K562 (cell line): ENCODE measurements at places on chromosomes 6 and 20.

GRCh38 chr20:54156522-54156921 is 17.3 kb downstream of the CYP24A1 start:
- DNase-seq = no peak

DNA sequence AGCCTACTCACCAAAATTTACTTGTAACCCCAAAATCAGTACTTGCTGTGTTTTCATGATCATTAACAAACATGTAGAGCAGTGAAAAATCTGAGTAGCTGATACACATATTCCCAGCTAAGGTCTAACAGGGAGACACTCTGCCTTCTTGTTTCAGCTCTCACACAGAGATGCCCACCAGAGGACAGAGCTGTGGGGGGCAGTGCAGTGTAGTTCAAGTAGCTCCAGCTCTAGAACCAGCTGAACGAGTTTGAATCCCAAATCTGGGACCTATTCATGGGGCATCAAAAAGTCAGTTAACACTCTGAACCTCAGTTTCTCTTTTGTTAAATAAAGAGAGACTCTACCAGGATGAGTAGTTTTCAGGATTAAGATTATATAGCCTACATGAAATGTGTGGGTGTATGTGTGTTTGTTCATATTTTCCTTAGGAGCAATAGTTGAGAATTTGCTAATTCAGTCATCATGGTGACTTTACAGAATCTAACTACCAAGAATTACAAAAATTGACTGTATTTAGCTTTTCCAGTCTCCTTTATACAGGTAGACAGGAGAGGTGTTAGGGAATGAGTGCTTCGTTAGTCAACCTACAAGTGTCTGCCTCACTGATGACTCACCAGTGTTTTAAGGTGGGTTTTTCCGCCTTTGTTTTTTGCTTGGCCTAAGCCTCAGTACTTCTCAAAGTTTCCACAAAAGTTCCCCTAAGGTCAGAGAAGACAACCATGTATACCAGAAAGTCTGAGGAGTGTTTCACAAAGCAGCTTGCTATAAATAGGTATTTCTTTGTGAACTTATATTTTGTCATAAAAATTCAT is 164.0 kb upstream of the RUNX2 start:
- DNase-seq = no peak

- peak; percentile 14 for DNase-seq
These were observed 10.4 kb upstream of the CALHM5 start for GRCh38 chr6:116500969-116501433.

DNA sequence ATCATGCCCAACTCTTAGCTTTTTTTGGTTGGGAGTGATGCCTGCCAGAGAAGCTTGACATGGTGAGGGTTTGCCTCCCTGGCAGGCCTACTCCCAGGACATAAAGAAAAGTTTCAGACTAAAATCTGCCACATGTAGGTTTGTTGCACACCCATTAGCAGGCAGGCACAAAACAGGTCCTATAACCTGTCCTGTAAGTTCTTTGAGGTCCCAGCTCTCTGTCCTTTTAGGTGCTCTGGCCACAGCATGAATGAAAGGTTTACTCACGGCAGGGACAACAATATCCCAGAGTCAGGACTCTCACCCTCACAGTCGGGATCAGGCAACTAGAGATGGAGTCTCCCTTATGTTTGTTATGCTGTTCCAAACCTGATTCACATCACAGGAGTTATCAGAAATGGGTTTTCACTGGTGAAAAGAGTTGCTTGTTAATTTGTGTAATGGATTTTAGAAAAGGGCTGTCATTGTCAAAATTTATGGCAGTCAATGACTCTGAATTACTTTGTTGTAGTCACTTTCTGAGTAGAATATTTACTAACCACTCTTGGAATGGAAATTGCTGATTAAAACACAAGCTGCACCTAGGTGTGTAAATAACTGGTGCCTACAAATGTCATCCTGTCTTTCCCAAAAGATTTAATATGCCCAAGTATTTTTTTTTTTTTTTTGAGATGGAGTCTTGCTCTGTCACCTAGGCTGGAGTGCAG is 5.8 kb upstream of the SRPK1 start:
- DNase-seq = no peak

DNA sequence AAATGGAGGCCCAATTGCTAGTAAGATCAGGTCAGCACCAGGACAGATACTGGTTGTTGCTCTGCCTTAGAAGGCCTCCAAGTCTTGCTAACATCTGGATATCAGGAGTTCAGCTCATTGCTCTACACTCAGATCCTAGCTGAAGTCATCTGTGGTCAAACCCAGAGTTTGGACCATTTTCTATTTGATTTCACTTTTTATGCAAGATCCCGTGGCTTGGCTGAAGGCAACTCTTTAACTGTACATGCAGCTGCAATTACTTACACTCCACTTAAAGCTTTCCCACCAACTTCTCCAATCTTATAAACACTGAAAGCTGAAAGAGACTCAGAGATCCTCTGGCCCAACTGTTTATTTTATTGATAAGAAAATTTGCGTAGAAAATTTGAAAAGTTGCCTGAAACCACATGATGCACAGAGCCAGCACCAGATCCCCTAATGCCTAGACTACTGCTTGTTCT is 2.7 kb downstream of the SLC17A2 start:
- DNase-seq = no peak

DNA sequence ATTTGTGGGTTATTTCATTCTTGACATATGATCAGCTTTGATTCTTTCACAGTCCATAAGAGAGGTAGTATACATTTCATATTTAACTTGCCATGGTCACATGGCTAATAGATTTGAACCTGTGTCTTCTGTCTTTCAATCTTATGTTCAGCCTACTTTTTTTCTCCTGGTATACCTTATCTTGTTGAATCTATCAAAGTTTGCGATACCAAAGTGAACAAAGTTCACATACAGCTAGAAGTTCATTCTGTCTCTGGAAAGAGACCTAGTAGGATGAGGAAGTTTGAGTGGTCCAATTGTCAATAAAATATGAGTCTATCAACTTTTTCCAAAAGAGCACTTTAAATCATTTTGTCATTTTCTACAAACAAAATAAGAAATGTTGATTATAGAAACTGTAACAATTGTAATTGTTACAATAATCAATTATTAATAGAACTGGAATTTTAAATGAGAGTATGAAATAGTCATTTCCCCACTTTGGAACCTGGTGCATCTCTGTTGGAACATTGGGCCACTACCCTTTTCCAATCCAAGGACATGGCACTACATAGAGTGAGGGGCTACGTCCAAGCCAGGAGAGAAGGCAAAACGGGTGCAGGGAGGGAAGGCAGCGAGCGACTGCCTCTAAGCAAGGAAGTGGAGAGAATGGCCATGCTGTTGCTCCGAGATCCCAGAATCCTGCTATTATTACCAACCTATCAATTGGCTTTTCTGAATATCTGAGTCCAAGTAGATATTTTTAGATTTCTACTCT is 194.2 kb upstream of the FOXQ1 start:
- DNase-seq = no peak

- DNase-seq = no peak
These were observed 9.0 kb upstream of the HDAC2 start for GRCh38 chr6:113979937-113980336.

GRCh38 chr6:7642791-7643190 is 52.8 kb downstream of the SNRNP48 start:
- DNase-seq = no peak

DNA sequence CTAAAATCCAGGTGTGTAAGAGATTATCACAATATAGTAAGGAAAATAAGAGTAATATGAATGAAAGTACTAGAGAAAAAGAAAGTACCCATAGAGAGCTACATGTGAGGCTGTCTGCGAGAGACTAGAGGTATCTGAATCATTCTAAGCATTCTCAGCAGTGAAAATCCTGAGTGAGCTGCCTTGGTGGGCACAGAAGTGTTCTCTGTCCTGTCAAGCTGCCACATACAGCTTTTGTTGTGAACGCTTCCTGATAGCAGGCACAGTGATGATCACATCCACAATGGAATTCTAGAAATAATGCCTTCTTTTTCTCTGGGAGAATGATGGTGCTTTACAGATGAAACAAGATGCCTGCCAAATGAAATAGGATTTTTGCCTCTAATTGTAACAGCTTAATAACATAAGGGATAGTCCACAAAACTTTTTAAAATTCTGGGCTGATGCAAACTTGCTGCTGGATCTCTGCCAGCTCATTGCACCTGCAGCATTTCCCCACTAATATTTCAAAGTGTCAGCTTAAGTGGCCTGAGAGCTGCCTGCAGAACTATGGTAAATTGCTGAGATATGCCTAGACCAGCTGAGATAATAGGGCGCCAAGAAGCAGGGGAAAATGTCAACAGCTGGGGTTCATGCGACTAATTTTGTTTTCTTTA is 620.5 kb downstream of the DOK5 start:
- no peak for DNase-seq

- DNase-seq = no peak
These were observed 6.3 kb downstream of the GABRR2 start for GRCh38 chr6:89308525-89309395.

DNA sequence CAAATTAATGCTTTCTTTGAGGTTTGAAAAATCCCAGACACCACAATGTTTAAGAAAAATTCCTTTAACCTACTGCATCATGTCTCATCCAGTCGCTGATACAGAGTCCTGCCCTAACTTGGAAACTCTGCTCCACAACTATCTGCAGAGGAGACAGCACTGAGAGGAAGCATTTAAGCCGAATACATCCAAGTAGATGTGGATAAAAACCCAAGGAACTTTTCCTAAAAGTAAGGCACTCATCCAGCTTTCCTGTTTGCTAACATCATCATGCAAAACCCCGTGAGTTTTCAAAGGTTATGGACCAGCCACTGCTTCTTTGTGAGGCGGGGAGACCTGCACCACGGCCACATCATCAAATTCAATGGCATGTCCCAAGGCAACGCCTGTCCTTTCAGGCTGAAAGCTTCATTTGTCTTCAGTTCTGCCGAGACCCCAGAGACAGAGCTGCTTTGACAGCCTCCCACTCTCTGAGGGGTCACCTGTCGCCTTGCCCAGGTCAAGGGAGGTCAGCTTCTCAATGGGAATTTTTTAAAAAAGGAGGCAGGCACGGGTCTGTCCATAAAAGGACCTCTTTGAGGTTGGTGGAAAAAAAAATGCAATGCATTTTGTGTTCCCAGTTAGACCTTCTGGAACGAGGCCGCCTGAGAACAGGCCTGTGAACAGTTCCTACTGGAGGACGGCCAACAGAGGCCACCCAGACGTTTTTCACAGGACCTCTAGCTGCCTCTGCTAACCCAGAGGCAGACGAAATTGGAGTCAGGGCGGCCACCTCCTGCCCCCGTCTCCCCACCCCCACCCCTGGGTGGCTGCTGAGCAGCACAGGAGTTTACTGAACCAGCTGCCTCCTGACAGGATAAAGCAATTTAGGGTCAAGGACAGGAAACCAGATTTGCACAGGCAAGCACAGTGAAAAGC is 142.5 kb upstream of the HDDC2 start:
- DNase-seq = no peak

- no peak for DNase-seq
These were observed 569.7 kb downstream of the NKAIN2 start for GRCh38 chr6:124373386-124373785.

DNA sequence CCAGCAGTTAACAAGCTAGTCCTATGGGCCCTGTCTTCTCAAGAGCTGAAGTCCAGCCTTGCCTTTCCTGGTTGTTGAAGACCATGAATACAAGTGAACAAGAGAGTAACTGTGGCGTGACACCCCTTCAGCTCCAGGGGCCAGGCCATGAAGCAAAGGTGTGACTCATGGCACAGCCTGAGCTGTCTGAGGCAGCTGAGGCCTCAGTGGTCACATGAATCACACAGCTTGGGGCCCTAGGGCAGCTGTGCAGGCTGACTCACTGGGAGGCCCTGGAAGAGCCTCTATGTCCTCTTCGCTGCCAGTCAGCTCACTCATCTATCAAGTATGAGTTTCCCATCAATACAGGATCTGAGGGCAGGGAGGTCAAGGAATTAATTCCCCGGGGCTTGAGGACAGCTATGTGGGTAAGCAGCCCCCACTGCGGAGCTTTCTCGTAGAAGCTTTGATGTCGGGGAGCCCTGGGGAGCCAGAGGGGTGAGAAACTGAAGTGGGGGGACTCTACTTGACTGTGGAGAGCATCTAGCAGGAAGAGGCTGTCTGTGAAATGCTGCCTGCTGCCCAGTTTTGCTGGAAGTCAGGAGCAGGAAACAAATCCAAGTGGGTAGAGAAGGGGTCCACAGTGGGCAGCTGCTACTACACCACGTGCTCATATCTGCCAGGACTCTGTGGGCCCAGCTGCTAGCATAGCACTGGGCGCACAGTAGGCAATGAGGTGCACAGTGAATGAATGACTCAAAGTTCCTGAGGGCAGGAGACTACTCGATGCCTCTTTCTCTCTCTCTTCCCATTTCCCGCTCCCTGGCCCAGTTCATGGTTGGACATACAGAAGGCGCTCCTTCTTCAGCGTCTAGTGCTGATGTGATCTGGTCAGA is 13.7 kb upstream of the FAM83C start:
- peak; percentile 68 for DNase-seq

- DNase-seq = no peak
These were observed 3.0 kb downstream of the TRIM10 start for GRCh38 chr6:30157999-30158398.

DNA sequence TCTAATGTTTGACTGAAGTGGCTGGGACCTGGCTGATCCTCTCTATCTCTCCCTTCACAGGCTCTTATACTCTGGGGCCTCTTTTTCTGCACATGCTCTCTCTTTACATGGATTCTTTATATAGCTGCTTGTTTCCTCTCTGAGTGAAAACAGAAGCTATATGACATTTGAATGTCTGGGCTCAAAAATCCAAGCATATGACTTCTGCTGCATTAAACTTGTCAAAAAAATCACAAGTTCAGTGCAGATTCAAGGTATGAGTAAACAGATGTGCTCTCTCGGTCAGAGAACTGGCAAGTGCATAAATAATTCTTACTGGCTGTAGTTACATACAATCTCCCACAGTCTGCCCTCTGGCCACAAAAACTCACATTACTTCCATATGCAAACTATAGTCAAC is 96.6 kb downstream of the LCA5 start:
- DNase-seq = no peak

DNA sequence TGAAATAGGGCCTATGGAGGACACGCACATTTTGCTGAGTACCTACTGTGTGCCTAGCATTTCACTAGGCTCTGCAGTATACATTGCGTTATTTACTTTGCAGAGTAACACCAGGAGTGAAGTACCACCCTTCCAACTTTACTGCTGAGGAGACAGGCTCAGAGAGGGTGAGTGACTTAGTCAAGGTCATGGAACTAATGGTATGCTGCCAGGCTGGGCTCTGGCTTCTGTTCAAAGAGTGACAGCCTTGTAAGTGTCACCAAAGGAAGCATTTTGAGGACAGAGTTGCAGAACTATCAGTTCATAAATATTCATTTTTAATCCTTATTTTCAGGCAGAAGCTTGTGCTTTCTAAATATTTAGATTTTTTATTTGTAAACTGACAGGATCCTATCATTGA is 754.9 kb upstream of the CHD6 start:
- no peak for DNase-seq
